ENCODE measurements at places on chromosomes 11 and 22.

GRCh38 chr22:26574001-26574723, 15.8 kb downstream of the TPST2 start:
- DNase-seq: no peak

- no peak for DNase-seq
These were observed 5.0 kb downstream of the KCNJ11 start for GRCh38 chr11:17383461-17383860.

GRCh38 chr11:77084581-77085191, 17.9 kb downstream of the CAPN5 start:
- no peak for DNase-seq

DNA sequence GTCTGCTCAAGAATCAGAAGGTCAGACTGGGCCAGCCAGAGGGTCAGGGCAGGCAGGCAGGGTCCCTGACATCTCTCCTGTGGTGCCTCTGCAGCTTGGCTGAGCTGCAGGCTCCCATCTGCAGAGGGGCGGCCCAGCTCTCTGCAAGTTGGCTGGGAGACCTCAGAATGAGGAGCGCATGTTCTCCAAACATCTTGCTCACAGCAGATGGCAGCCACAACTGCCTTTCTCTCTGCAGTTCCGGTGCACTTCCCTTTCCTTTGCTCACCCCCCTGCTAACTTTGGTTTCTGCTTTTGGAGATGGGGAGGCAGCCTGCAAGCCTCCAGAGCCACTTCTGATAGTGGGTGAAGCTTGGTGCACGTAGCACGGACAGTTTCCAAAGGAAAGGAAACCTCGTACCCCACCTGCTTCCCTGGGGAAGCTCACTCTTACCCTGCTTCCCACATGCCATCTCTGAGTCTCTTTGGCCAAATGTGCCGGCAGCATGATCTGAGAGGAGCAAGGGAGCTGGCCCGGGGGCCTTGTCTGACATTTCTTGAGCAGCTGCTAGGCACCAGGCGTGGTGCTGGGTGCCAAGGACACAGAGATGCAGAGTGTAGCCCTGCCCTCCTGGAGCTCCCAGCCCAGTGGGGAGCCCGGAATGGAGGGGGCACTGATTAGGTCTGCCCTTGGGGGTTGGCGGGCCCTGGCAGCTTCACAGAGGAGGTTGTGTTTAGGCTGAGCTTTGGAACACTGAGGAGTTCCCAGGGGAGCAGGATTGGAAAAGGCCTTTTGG, 18.2 kb downstream of the DAGLA start:
- DNase-seq: no peak

GRCh38 chr11:67538823-67539505, 15.7 kb upstream of the CABP2 start:
- DNase-seq: no peak

DNA sequence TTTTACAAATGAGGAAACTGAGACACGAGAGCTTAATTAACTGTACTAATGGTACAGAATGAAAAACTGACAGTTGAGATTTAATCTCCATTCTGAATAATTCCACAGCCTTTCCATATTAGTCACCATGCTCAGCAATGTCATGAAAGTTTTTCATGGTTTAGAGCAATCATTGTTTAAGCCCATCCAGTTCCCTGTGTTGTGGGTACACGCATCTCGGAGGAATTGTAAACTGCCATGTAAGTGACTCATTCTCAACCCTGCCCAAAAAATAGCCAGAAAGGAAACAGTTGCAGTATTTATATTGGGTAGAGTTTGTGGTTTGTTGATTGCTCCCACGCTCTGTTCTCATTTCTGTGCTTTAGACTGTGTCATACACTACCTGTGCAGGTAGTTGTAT, 1790.8 kb downstream of the LRRC4C start:
- no peak for DNase-seq

- DNase-seq: no peak
These were observed 34.3 kb downstream of the APIP start for GRCh38 chr11:34881900-34882299.

- no peak for DNase-seq
These were observed 72.2 kb upstream of the WNT11 start for GRCh38 chr11:76278526-76278925.

DNA sequence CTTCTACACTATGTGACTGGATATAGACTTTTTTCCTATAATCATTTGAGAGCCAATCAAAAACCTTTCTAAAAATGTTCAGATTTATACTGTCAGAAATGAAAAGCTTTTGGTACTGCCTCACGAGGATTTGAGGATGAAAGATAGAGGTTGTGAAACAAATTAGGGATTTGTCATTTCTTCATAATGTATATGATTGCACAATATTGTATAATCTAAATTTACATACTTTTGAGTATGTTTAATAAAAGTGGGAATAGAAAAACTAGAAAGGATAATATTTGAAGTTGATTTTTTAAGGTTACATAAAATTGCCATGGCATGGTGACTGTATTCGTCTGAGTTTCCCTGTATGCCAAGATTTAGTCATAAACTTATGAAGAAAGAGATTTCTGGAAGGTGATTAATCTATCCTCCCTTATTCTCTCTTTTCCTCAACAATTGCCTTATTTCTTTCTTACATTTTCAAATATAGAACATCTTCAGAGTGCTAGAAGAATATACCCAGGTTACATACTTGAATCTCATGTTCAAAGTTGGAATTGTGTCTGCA, 56.2 kb downstream of the CASP12 start:
- DNase-seq: no peak

DNA sequence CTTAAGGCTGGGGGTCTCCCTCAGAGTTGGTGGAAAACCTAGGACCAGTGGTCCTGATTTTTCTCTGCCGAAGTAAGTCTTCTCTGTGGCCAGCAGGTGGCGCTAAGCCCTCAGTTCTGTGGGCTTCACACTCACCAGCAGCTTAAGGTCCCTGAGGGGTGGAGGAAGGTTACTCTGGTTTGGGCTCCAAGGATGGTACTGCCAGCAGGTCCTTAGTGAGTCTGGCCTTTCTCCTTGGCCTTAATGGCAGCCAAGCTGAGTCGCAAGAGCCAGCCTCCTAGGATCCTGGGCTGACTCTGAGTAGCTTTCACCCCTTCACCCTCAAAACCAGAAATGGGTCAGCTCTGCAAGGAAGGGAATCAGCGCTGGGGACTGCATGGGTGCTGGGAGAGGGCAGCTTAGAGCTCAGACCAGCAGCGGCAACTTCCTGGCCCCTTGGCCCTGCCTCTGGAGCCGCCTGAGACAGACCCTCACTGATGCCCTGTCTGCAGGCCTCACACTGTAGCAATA, 4.4 kb downstream of the KCNJ11 start:
- no peak for DNase-seq

DNA sequence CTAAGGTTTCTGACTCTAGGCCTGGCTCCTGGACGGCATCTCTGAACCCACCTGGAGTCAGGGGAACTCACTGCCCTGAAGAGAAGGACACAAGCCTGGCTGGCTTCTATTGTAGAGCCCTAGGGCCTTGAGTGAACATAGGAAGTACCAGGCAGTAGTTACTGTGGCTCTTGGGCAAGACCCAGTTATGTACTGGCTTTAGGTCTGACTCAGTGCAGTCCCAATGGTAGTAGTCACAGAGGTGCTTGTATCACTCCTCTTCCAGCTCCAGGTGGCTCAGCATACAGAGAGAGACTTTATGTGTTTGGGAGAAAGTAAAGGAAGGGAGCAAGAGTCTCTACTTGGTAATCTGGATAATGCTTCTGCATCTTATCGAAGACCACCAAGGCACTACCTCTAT, 13.9 kb upstream of the PAK1 start:
- DNase-seq: no peak

DNA sequence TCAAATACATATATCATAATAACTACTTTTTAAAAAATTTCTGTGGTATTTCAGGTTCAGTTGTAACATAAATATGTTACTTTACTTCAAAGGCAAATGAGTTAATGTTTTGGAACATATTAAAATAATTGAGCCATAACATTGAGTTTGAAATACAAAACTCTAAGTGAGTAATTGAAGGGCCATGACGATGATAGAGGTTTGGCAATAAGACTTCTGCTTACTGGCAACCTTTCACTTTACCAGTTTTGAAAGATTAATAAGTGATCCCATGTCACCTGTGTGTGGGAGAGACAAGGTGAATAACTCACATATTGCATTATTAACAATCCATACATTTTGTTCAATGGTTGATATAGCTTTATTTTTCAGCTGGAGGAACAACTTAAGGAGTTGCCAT, 144.4 kb downstream of the GRIA4 start:
- no peak for DNase-seq

All from GM04503 (cell line).